ENCODE measurements at places on chromosomes 5 and 9.

- DNase-seq: no peak
Observed at GRCh38 chr5:142491270-142491669, 166.4 kb upstream of the SPRY4 start.

- no peak for DNase-seq
Observed at GRCh38 chr9:123138163-123138562, 104.7 kb downstream of the GPR21 start.

GRCh38 chr5:178469011-178469974, 120.9 kb downstream of the COL23A1 start:
- DNase-seq: no peak

GRCh38 chr5:146103594-146103993, 1.8 kb downstream of the PLAC8L1 start:
- DNase-seq: no peak

DNA sequence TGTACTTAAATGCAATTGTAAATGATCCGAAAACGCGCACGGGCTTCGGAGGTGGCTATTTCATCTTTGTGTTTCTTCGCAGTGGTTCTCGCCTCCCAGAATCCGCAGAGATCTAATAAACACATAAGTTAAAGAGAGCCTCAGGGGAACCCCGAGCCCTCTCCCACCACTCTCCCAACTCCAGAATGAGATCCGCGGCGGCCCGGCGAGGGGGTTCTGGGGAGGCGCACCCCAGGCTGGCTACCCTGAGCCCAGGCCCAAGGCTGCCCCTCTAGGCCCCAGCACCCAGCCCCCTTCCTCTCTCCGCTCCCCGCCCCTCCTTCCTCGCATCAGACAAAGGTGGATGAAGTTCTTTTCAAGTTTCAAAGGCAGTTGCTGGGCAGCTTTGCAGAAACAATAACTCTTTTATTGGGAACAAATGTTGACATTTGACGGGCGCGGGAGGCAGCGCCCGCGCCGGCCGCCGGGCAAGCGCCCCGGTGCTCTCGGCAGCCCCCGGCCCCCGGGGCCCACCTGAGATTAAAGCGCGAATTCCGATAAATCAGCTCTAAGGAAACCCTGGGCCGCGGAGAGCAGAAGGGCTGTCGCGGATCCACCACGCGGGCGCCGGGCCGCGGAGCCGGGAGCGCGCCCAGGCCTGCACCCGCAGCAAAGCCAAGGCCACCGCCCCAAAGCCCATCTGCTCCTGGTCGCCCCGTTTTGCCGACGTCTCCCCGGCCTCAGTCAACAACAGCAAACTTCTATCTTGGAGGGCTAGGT, 8.4 kb downstream of the IRX2 start:
- no peak for DNase-seq

DNA sequence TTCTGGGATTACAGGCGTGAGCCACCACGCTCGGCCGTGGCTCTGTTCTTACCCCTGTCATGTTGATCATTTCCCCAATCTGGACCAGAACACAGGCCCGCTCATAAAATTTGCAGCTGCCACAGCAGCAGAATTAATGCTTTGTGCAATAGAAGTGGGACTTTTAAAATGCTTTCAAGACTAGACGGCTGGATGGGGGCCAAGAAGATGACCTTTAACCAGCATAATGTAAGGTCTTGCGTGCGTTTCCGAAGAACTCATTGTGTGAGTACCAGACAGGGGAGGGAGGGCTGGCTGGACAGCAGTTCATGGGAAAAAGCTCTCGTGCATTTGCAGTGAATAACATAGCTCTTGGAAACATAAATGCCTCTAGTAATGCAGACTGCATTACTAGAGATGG, 3.5 kb upstream of the WDR38 start:
- no peak for DNase-seq

DNA sequence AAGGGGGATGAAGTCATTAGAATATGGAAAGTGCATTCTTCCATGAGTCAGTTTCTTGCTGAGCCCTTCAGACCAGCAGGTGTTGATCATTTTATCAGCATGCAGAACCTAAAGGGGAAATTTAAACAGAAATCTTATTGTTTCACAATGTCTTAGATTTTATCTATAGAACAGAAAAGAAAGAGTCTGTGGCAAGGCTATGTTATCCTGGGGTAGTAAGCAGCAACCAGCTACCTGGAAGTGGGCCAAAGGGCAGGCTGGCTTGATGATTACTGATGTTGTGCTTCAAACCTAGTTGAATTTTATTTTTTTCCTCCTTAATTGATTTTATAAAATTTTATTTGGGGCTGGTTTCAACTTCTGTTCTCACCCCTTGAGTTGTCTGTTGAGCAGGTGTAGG, 101.5 kb downstream of the LRRC70 start:
- DNase-seq: no peak

DNA sequence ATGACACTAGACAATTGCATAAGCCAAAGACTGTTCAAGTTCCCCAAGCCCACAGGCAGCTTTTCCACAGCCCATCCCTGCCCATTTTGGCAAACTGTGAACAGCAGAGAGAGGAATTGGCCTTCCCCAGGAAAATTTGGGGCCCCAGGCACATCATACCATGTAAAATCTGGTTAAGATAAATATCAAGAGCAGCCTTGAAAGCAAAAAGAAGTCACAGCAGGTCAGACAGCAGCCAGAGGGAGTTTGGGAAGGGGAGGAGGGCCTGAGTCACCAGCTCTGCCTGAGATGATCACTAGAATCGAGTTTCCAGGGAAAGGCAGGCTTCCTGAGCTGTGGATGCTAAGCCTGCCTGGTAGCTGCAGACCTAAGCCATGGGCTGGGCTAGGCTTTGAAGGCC, 179.2 kb downstream of the RFK start:
- DNase-seq: no peak

- no peak for DNase-seq
Observed at GRCh38 chr9:36078051-36078450, 41.3 kb downstream of the RECK start.

DNA sequence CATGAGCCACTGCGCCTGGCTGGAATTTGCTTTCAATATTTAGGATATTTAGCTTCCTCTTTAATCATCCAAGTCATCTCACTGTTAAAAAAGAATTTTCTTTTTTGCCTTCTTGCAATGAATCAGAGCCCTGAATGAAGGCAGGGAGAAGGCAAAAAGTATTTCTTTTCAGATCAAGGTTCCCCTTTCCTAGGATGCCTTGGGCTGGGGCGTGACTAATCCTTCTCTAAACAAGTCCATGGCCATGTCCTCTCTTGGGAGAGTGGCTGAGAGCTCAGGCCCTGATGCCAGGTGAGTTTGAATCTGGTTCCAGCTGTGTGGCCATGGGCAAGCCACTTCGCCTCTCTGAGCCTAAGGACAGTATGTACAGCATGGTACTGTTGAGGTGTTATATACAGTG, 84.8 kb upstream of the NEURL1B start:
- no peak for DNase-seq

DNA sequence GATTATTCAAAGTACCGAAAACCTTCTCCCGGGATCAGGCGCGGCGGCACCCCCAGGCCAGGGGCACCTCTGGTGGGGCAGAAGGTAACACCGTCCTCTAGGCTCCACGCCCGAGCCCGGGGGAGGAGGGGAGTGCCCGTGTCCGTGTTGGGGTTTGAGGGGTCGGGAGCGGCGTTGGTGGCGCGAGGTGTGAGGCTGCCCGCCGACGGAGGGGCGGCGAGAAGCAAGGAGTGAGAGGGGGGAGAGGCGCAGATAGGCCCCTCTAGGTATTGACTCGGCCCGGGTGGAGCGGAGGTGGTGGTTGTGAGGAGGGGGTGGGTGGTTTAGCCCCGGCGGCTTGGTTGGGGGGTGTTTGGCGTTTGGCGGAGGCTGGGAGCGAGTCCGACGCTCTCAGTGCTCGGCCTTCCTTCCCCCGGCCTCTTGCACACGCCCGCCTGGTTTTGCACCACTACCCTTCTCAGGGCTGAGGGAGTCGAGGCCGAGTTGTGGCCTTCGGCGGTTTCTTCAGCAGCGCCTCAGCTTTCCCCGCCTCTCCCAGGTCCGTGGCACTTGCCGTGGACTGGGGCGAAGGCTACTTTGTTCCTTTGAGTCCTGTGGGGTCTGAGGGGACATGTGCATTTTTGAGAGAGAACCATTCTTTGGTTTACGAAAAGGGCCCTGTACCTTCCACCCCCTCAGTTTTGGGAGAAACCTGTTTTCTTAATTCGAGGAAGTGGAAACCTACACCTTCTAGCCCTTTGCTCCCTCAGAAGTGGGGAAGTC, 450 bp downstream of the GPBP1 start:
- peak; percentile 28 for DNase-seq

GRCh38 chr5:158117467-158118160, 258.7 kb upstream of the CLINT1 start:
- DNase-seq: no peak

DNA sequence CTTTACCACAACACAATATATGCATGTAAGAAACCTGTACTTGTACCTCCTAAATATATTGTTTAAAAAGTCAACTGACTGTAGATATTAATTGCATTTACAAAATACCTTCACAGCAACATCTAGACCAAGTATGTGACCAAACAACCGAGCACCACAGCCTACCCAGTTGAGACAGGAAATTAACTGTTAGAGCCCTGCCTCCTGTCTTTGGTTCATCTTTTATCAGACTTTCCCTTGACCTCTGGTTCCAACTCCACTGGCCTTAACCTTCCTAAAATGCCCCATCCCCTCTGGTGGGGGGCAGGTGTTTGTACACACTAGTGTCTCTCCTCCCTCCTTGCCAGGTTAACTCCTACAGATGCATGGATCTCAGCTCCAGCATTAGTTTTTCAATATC, 155.0 kb upstream of the PANK3 start:
- no peak for DNase-seq

DNA sequence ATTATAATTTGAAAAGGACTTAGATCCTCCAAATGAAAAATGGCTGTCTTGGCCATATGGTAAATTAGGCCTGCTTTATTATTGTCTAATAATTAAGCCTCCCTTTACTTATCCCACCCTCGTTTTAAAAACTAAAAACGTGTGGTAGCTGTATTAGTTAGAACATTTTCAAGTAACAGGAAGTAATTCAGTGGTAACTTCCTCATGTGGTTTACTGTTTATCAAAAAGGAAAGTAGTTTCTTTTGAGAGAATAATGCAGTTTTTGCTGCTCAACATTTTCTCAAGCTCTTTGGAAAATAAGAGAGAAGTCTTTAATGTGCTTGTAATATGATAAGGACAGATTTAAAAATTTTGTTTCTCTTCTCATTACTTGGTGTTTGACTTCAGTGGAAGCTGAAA, 26.0 kb downstream of the ZCCHC7 start:
- DNase-seq: no peak

DNA sequence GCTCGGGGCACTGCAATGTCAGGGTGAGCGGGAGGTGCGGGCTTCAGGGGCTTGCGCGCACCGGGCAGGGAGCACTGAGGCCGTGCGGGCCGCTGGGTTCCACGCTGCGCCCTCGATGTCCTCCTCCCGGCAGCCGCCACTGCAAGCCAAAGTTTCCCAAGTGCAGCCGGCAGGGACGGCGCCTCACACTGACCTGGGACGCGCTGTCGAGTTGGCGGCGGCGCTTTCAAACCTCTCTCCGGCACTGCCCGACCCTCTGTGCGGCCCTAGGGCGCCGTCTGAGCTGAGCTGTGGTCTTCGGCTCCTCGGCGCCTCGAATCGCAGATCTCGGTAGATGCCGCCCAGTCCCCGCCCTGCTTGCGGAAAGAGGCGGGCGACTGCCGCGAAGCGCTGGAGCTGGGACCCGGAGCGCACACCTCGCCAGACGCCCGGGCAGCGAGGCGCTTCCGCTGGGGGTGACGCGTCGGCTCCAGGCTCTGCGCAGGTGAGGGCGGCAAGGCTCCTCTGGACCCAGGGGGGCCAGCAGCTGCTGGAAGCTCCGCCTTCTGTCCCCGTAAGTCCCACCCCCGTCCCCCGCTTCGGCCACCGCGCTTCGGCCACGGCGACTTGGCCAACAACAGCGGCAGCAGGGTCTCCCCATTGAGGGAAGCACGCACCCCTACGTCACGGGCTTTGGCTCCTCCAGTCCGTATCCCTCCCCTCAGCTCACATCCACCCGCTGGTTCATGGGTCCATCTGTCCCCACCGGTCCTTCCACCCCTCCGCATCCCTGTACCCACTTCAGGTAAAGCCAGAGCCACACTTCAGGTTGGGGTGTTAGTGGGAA, at the start of gene ANKRD34B:
ANKRD34B (minus strand) TSS at position 320 of the 826 bp plus-strand sequence. CDS start 10,261 bp downstream, outside the sequence.
- no peak for DNase-seq

- no peak for DNase-seq
Observed at GRCh38 chr9:106757514-106757913, 105.5 kb upstream of the ZNF462 start.

GRCh38 chr9:673264-673965, 168.1 kb upstream of the DMRT1 start:
- DNase-seq: no peak

DNA sequence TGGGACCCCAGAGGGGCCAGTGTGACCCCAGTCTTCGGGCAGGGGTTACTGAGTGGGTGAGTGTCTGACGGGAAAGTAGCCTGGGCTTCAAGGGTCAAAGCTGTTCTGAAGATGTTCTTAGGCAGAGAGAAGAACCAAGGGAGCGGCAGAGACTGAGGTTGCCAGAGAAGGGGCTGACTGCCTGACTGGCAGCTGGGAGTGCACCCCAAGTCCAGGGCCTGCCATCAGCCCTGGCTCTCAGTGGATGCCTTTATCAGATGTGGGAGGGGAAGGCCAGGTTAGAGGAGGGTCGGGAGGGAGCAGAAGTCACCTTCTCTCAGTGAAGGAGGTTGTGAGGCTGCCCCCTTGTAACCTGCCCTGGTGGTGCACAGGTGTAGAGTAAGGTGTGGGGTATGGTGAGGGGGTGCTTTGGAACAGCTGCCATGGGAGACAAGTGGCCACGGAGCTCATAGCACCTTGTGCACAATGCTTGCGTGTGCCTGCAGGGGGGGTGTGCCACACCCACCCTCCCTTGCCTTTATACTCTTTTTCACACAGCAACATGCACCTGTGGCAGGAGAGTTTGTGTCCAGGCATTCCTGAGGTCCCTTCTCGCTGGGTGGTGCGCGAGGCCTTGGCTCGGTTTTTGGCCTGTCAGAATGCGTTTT, 18.9 kb downstream of the RALGPS1 start:
- no peak for DNase-seq

DNA sequence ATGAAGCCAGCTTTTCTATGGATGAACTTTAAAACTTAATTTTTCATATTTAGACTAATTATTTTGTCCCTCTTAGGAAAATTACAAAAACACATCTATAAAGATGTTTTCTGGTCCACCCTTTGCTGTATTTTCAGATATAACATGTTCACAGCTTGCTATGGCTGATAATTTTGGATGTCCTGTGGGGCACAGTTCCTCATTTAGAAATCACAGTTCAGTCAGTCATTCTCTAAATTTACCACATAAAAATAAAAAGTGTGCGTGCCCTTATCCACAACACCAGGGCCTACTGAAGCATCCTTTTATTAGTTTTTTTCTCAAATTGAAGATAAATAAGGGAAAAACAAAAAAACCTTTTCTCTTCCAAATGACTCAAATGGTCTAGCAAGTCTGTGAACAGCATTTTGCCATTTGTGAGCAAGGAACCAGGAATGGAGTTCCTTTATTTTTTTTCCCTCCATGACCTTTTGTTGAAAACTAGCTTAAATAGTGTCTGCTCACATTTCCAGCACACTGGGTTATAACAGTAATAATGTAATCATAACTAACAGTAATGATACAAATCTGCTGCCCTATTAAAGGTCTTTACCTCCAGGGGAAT, 87.1 kb downstream of the CEMIP2 start:
- DNase-seq: no peak

DNA sequence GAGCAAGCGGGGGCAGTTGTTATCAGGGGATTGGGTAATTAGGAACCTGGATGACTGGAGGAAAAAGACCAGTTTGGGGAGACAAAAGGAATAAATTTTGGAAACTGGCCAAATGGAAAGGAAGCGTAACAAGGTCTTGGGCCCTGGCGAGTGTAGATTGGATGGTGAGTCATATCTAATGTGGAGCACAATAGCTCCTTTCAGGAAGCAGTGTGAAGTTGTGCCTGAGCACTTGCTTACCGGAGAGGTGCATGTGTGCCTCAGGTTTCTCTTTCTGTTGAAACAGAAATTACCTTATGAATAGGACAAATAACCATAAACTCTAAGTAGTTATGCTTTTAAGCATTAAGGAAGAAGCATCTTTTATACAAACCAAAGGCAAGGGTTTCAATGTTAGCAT, 176.4 kb downstream of the KIF4B start:
- DNase-seq: no peak

All from stimulated activated CD4-positive, alpha-beta T cell treated with anti-CD3 and anti-CD28 coated beads, Interleukin-2, amount 100 ng/mL, for 24 hours (primary cell).